ENCODE measurements at places on chromosomes 7 and 10. TPM values are rescaled to one million over a fixed set of nuclear protein-coding genes. Genes with fewer than 3 reads are reported as not detected.
A peak's percentile ranks its signal among the peaks of the same experiment; 100 is the strongest.

DNA sequence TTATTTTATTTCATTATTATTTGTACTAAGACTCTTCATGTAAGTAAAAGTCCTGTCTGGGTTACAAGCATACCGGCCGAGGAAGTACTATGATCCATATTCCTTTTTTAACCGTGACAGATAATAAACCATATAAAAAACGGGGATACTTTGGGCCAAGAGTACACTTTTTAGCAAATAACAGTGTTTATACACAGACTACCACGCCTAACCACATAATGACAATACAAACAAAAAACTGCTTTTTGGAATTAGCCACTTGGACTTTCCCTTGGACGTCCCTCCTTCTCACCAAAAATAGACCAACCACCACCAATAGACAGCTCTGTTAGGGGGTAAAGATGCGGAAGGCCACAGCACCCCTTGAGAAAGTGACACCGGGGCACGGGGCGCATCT is 800 bp downstream of the MINDY3 start:
- DNase-seq = no peak
- peaks cover 17% of the 10 kb centered on the region for H3K27me3 ChIP-seq
- peak overlapping the region; percentile 89 for H3K27ac ChIP-seq
- peaks cover 27% of the 10 kb centered on the region for H3K36me3 ChIP-seq

The MYH16 gene
- not detected for total RNA-seq

The CCL24 gene
- total RNA-seq = not detected

- peaks cover 4% of the 10 kb centered on the region for H3K4me1 ChIP-seq
- DNase-seq = peak; percentile 46
- no peaks in the 10 kb centered on the region for H3K36me3 ChIP-seq
- no peak overlapping the region for H3K27ac ChIP-seq
- no peak overlapping the region for H3K4me3 ChIP-seq
Observed at GRCh38 chr10:124534231-124534798, 72.7 kb downstream of the LHPP start.

- no peak for DNase-seq
- no peaks in the 10 kb centered on the region for H3K36me3 ChIP-seq
- H3K4me1 ChIP-seq = no peaks in the 10 kb centered on the region
- no peak overlapping the region for H3K4me3 ChIP-seq
- H3K27ac ChIP-seq = no peak overlapping the region
- H3K27me3 ChIP-seq = peaks cover 14% of the 10 kb centered on the region
Observed at GRCh38 chr7:123635551-123636359, 19.9 kb upstream of the LMOD2 start.

The COBL gene
- total RNA-seq = not detected

- H3K27me3 ChIP-seq = peaks cover 80% of the 10 kb centered on the region
- H3K27ac ChIP-seq = no peak overlapping the region
- peaks cover 3% of the 10 kb centered on the region for H3K4me1 ChIP-seq
- DNase-seq = no peak
- no peaks in the 10 kb centered on the region for H3K36me3 ChIP-seq
Observed at GRCh38 chr7:157022681-157023588, 12.5 kb upstream of the MNX1 start.

- peaks cover 16% of the 10 kb centered on the region for H3K27me3 ChIP-seq
- H3K36me3 ChIP-seq = no peaks in the 10 kb centered on the region
- no peak overlapping the region for H3K4me3 ChIP-seq
- no peaks in the 10 kb centered on the region for H3K4me1 ChIP-seq
- DNase-seq = no peak
- H3K27ac ChIP-seq = no peak overlapping the region
Observed at GRCh38 chr10:62562101-62562500, 187.9 kb downstream of the ZNF365 start.

GRCh38 chr10:70479165-70479581 is 606 bp downstream of the PALD1 start:
- peaks cover 32% of the 10 kb centered on the region for H3K27me3 ChIP-seq
- H3K36me3 ChIP-seq = no peaks in the 10 kb centered on the region
- peaks cover 42% of the 10 kb centered on the region for H3K4me1 ChIP-seq
- H3K4me3 ChIP-seq = peak overlapping the region; percentile 39

GRCh38 chr10:127874671-127875448 is 17.9 kb downstream of the CLRN3 start:
- no peak for DNase-seq
- peaks cover 20% of the 10 kb centered on the region for H3K4me1 ChIP-seq
- H3K36me3 ChIP-seq = no peaks in the 10 kb centered on the region
- no peak overlapping the region for H3K4me3 ChIP-seq

The OR6B1 gene
- not detected for total RNA-seq

- H3K27me3 ChIP-seq = no peaks in the 10 kb centered on the region
- H3K27ac ChIP-seq = no peak overlapping the region
- no peak for DNase-seq
- H3K36me3 ChIP-seq = peaks cover 20% of the 10 kb centered on the region
- peaks cover 12% of the 10 kb centered on the region for H3K4me1 ChIP-seq
Observed at GRCh38 chr7:155001756-155002410, 1.0 kb downstream of the PAXIP1 start.

DNA sequence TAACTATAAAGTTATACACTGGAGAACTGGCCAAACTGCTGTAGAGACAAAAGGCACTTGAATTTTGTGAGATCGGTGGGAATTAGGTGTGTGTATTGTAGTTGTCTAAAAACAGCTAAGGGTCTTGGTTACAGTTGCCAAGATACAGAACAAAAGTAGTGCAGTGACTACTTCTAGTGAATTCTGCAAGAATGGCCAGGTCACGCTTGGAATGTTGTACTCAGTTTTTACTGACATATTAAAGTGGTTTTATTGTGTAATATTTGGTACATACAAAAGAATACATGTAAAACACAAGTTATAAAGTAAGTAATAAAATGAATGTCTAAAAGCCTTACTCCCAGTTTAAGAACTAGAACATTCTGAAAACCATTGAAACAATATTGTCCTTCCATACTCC is 42.4 kb downstream of the PRPF18 start:
- no peak overlapping the region for H3K27ac ChIP-seq
- DNase-seq = no peak
- H3K27me3 ChIP-seq = no peaks in the 10 kb centered on the region

DNA sequence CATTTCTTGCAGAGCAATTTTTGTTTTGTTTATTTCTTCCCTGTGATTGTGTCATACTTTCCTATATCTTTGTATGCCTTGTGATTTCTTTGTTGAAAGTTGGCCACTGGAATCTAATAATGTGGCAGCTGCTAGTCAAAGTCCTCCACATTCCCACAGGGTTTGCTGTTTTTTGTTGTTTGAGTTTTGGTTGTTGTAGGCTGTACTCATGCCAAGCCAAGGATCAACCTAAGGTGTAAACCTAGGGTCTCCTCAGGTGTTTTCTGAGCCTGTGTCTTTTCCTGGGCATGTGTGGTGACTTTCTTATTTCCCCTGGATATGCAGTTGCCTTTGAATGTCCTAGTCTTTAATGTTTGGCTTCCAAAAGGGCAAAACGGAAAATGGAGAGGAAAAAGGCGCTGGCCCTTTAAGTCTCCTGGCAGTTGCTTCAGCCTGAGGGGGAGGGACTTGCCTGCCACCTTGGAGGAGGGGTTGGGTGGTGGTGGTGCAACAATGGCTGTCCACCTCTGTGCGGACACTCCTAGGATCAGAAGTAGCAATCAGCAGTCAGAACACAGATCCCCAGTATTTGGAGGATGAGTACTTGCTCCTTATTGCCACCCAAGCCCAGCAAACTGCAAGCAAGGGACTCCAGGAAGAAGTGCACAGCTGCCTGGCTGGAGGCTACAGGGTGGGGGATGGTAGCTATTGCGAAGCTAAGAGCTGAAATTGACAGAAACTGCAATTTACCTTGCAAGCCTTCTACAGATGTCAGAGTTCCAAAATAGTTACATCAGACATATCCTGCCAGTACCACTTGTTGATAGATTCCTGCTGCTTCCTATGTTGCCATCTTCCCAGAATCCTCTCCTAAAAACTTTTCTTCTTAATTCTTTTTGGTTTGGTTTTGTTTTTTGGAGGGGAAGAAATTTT is 5.6 kb upstream of the ZNF518A start:
- peaks cover 10% of the 10 kb centered on the region for H3K36me3 ChIP-seq
- peak; percentile 5 for DNase-seq
- no peak overlapping the region for H3K27ac ChIP-seq

The ITGB1 gene
- 98.4 TPM for total RNA-seq

DNA sequence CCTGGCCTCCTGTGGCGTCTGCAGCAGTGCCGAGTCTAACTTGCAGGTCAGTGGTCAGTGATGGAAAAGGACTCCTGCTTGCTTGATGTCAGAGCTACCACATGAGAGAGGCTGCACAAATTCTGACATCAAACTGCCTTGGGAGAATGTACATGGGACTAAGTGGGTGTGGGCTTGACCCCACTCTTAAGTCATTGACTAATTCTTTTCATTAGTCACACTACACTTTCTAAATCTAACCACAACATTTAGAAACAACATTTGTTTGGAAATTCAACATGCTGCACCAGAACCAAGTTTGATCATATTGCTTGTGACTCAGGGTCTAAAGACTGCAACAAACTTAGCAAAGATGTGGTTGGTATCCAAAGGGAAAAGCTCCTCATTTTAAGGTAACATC is 24.4 kb upstream of the CDC14C start:
- H3K4me1 ChIP-seq = no peaks in the 10 kb centered on the region
- no peak for DNase-seq
- no peak overlapping the region for H3K27ac ChIP-seq
- H3K27me3 ChIP-seq = no peaks in the 10 kb centered on the region

The C7orf57 gene
- total RNA-seq = 0.21 TPM

- H3K4me3 ChIP-seq = no peak overlapping the region
- H3K4me1 ChIP-seq = no peaks in the 10 kb centered on the region
- H3K27ac ChIP-seq = no peak overlapping the region
- no peaks in the 10 kb centered on the region for H3K36me3 ChIP-seq
- H3K27me3 ChIP-seq = peaks cover 28% of the 10 kb centered on the region
Observed at GRCh38 chr7:55065511-55066229, 46.9 kb downstream of the EGFR start.

- peaks cover 9% of the 10 kb centered on the region for H3K27me3 ChIP-seq
- H3K4me1 ChIP-seq = no peaks in the 10 kb centered on the region
- no peak overlapping the region for H3K27ac ChIP-seq
- DNase-seq = no peak
- no peak overlapping the region for H3K4me3 ChIP-seq
Observed at GRCh38 chr7:139901056-139901795, 72.2 kb downstream of the TBXAS1 start.
